T1000 (cell line): ENCODE measurements at places on chromosomes 1 and 21.

DNA sequence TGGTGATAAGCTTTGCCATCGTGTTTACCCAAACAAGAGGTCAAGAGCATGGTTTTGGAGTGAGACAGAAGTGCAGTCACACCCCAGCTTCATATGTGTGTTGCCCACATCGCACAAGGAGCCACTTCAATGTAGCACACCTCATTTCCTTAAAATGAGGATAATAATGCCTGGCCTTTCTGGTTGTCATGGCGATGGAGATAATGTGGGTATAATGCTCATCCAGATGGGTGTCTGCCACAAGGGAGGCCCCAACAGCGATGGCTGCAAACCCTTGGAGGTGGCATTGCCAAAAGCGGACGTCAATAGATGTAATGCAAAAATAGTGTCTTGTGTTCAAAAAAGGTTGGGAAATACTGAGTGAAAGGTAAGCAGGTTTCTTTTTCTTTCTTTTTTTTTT, 83.1 kb upstream of the AJAP1 start:
- no peak for DNase-seq

DNA sequence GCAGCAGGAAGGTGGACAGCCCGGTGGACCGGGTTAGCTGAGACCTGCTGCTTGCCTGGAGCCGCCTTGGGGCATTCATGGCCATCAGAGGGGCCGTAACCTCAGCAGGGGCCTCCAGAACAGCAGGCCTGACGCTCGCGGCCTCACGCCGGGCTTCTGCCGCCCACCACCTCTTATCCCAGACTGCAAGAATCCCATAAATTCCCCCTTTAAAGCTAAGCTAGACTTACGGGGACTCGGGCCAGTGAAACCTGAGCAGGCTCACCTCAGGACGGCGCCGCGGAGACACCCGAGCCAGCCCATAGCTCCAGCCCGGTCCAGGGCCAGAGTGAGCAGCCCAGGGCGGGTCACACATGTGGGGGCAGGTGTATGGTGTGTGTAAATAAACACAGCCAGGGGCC, 132.3 kb downstream of the GLIS1 start:
- DNase-seq: no peak

GRCh38 chr21:45076245-45076711, 1.9 kb downstream of the ADARB1 start:
- no peak for DNase-seq

GRCh38 chr1:156912310-156912709, 8.1 kb upstream of the LRRC71 start:
- no peak for DNase-seq

DNA sequence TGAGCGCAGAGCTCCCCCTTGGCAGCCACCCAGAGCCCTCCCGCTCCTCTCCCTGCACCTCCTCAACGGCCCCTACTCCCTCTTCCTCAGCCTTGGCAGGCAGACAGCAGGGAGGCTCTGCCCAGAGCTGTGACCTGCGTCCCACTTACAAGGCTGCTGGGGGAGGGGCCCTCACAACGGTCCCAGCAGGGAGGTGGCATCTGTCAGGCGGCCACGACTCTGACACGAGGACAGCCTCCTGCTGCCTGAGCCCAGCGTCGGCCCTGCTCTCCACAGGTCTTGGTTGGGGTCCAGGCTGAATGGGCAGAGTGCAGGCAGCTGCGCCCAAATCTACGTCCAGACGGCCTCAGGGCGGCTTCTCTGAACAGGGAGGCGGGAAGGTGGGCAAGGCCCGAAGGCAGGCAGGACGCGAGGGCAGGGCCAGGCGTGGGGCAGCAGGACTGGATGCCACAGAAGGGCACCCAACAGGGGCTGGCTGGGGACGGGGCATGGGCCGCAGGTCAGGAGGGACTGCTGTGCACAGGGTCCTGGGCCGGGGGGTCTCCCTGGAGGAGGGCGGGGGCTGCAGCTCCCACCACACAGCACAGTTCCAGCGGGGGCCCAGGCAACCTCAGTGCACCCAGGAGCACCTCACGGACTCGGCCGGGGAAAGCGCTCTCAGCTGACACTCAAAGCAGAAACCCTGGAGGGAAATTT, 7.5 kb downstream of the SLC19A1 start:
- DNase-seq: no peak

DNA sequence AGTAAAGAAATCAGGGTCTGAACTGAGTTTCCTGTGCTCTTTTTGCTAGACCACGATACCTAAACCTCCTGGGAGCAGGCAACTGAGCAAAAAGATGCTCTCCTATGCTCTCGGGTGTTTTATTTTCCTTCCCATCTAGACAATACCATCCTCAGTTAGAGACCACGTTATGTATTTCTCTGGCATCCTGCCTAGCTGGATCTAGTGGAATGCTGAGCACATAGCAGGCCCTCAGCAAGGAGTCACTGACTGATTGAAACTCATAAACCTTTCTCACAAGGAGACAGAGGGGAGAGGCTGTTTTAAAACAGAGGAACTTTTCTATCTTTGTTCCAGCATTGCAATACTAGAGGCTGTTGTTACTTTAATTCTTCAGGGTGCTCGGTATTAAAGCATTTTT, 168.0 kb downstream of the CYYR1 start:
- no peak for DNase-seq

- DNase-seq: no peak
These were observed 239.6 kb upstream of the DUSP10 start for GRCh38 chr1:221981461-221981860.

GRCh38 chr1:236041631-236042618, 23.0 kb downstream of the NID1 start:
- no peak for DNase-seq

DNA sequence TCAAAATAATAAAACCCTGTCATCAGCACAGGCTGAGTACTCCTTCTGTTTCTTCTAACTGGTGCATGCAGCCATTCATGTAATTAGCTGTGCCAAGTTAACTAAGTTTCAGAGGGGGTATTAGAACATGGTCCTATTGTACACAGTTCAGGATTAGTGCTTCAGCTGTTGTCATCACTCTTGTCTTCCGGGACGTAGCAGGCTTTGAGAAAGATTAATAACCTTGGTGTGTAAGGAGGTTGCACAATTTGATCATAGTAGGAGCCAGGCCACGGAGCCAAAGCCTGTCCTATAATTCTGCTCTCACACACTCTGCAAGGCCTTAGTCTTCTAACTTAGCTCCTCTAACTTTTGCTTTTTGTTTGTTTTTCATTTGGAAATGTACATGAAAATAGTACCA, 44.7 kb downstream of the PTGFRN start:
- DNase-seq: no peak

DNA sequence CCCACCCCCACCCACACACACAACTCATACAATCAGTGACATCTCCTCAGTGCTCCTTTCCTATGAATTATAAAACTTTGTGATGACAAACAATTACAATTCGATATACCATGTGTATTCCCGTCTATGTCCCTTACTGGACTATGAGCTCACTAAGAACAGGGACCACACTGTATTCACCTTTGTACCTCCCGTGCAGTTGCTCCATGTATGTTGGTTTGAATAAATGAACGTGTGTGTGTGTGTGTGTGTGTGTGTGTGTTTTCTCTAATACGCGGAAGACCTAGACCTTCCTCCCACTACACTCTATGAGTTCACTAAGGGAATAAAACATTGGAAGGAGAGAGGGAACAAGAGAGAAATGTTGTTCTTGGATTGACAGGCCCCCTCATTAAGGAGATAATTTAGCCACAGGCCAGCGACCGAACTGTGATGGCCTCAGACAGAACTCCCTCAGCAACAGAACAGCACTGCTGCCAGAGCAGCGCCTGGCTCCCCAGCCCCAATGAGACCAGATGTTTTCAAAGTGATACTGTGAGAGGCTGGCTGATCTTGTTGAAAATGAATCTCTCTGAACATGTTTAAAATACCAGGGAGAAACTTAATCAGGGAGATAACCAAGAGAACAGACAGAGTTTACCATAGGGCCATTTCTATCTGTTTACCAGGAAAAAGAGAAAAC, 21.7 kb downstream of the BCAR3 start:
- DNase-seq: no peak

DNA sequence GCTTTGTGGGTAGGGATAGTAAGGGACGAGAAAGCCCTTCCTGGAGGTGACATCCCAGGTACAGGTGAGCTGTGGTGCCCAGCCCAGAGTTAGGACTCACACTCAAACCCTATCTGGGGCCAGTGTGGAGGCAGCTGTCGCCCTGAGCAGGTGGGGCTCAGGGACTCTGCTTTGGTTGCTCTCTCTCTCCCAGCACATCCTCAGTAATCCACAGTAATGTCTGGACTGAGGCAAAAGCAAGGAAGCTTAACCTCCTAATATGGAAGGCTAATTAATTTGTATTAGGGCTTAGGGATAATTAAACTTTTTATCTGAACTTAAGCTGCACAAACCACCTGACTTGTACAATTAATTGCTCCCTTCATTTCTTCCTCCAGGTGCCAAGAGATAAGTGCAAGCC, 38.2 kb downstream of the DDX20 start:
- DNase-seq: no peak

DNA sequence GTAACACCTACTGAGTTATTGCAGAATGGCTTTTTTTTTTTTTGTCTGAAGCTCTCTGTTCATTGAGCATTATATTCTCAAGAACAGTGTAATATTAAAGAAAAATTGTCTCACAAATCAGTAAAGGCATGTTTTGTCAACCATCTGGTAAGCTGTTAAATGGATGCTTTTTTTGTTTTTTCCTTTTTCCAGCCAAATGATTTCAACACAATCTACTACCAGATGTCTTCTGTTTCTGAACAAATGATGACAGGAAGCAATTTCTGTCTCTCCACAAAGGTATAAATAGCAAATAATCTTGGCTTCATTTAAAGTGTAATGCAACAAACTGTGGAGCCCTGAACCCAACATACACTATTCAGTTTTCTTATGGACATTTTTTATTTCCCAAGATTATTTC, 78.6 kb upstream of the RGS2 start:
- no peak for DNase-seq

DNA sequence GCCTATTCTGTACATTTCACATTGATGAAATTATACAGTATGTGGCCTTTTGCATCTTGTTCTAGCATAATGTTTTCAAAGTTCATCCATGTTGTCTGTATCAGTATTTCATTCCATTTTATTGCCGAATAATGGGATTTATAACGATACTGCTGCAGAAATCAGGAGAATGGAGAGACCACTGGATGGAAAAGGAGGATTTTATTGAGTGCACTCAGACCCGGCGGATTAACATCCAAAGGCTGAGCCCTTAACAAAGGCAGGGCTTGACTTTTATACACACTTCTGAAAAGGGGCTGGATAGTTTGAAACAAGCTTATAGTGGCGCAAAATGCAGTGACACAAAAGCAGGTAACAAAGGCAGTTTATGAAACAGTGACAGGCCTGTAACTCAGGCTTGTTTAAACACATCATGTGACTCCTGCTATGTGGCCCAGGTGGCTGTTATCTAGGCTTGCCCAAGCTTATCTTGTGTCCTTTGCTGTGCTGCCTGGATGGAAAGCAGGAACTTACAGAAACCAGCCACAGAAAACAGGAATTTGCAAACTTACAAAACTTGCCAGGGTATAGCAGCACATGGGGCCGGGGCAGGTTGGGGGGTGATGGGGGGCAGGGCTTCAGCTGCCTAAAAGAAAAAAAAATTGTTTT, 32.8 kb upstream of the KCNJ15 start:
- DNase-seq: no peak

DNA sequence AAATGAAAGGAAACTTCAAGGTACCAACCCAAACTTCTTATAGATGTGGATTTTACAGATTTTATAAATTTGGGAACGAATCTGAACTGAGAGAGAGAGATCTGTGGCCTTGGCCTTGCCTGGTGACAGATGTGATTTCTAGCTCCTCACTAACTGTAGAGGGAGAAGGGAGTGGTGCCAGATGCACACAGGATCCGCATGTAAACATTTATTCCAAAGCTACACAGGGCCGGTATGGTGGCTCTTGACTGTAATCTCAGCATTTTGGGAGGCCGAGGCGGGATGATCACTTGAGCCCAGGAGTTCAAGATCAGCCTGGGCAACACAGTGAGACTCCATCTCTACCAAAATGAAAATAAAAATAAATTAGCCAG, 77.1 kb downstream of the PGBD5 start:
- DNase-seq: no peak

GRCh38 chr1:43184995-43185394, 12.9 kb downstream of the CFAP57 start:
- no peak for DNase-seq

GRCh38 chr1:156114101-156114918, at the start of gene LMNA:
Gene LMNA (plus strand): TSS chr1:156114711. CDS start chr1:156114919, 208 bp downstream.
- peak; percentile 95 for DNase-seq

DNA sequence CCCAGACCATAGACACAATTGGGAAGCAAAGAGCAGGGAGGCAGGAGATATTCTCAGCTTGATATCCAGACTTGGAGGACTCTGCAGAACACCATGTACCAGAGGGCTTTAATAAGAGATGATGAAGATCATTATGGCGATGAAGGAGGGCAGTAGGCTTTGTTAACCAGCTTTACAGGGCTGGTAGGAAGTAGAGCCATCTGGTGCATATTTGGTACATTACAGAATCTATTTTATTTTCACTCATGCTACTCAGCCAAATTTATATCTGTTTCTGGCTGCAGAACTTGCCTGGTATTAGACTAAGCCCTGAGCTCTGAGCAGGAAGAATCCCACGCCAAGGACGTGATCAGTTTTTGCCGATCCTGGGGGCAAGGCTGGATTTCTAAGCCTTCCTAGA, 61.8 kb upstream of the SYT6 start:
- DNase-seq: no peak

- DNase-seq: no peak
These were observed 14.4 kb downstream of the PPFIA4 start for GRCh38 chr1:203040513-203041275.

DNA sequence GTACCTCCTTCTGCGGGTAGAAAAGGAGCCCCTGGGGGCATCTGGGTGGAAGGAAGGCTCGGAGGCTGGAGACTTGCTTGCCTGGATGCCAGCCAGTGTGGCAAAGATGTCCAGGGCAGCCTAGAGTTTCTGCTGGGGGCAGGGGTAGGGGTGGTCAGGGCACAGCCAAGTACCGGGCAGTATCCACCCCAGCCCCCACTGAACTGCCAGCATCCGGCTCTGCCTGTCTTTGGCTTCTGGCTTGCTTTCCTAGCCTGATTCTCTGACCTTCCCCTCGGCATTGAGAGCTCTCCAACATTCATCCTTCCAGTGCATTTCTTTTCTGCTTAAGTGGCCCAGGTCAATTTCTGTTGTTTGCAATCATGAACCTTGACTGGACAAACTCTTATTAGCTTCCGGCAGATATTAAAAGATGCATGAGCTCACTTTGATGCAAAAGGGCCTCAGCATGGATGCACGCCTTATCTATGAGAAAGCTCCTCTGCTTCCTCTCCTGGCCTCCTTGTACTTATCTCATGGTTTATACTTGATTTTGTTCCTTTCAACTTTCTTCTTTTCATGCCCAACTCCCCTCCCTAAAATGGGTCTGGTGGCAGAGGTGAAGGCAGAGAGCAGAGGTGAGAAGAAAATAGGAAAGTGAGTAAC, 116.9 kb downstream of the HLCS start:
- DNase-seq: no peak

GRCh38 chr1:29575277-29575676, 339.0 kb downstream of the PTPRU start:
- no peak for DNase-seq

- DNase-seq: no peak
These were observed 8.3 kb upstream of the CSF1 start for GRCh38 chr1:109902204-109902985.

GRCh38 chr21:26138615-26139257, 31.8 kb downstream of the APP start:
- no peak for DNase-seq
